Transverse colon (tissue), 4 donors: ENCODE measurements at places on chromosomes 7 and 10.

DNA sequence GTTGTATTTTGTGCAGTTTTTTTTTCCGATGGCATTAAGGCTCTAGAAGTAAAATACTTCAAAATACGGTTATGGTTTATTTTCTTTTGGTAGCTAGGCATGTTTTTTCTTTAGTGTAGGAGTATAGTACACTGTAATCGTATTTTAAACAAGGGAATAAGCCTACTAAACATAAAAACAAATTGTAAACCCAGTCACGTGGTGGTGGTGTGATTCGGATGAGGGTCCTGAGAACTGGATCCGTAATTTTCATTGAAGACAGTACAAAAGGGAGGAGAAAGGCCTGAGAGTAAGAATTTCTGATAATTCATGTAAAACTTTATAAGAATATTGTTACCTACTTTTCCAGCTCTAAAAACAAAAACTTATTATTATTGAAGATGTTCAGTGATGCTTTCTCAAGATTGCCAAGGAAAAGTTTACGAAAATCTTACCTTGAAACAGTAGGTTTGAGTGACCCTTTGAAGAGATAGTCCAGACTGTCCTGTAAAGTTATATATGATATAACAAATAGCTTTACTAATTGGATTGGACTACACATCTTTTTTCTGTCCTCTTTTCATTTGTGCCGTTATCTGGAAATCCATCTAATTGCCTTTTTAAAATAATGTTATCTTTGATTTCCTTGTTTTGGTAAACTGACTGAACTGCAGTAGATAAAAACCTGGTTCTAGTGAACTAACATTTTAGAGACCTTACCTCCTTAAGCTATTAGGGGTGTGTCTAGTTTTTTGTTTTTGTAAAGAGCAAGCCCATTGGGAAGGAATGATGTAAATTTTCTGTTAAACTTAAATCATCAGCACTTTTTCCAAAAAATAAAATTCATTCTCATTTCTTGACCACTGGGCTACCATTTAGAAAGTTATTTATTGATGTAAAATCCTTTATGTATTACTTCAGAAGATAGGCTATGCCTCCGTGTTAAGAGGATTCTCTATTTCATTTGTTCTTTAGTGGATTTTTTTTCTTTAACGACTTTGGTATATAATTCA is 1.0 kb upstream of the PBLD start:
- DNase-seq: no peak

DNA sequence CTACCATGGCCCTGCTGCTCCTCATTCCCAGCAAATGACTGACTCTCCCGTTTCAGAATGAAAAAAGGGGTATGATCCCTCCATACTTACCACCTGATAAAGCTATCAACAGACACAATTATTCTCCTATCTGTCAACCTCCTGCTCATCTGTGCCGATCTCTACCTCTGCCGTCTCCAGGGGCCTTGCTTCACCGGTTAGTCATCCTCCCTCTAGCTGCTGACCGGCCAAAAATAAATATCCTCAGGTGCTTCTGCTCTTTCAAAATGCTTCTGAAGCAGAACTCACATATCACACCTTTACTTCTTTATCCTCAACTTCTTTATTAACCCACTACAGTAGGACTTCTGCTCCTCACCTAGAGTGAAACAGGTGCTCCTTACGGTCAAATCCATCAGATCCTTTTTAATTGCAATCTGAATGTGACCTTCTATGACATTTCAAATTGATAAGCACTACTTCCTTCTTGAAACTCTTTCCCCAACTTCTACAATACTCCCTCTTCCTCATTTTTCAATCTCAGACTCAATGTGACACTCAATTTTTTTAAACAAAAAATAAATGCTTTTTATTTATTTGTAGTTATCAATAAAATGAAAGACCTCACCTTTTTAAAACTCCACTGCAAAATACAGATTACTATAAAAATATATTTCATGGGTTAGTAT is 63.2 kb downstream of the LMBR1 start:
- no peak for DNase-seq

GRCh38 chr10:5588080-5588453 is 63.3 kb downstream of the CALML3 start:
- DNase-seq: no peak

DNA sequence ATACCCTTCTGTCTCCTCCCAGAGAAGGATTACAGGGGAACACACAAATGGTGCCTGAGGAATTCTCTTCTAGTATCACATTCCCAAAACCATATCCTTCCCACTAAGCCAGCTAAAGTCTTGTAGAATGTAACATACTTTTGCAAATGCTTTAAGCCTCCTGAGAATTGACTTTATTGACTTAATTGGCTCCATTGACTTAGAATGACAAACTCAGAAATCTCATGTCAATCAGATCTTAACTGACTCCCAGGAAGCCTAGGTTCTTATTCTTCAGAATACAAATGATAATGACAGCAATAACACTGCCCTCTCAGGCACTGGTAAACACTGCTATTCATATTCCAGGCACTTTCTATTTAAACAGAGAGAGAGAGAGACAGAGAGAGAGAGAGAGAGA is 356.9 kb upstream of the PRKCQ start:
- no peak for DNase-seq

GRCh38 chr7:34109936-34110780 is 204.8 kb downstream of the BMPER start:
- DNase-seq: no peak

GRCh38 chr10:27908231-27908630 is 90.6 kb downstream of the ODAD2 start:
- DNase-seq: no peak

DNA sequence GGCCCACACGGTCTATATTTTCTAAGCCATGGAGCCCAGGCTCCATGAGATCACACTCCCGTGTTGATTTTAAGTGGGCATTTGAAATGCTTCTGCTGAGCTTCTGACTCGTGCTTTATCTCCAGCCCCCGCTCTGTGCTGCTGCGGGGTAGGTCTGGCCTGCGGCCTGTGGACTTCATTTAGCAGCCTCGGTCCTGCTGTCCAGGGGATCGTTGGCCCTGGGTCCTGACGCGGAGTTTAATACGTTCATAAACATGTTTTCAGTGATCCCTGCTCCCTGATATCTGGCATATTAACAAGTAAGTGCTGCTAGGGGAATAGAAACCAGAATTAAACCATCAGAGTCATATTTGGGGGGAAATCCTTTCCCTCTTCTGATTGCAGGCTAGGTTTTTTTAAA is 540.3 kb upstream of the MGMT start:
- no peak for DNase-seq

DNA sequence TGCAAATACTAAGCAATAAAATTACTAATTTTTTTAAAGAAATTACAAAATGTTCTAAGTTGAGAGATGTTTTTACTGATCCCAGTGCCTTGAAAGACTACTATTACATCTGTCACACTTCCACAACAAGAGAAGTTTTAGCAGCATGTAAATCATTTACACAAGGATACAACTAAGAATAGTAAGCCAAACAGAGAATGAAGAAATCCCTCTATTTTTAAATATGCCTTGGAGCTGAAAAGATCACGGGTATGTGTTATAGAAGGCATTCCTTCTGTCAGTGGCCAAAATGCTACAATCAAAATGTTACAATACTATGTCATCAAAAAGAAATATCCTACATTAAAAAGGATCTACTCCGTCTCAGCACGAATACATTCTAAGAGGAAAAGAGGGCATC is 52.6 kb downstream of the LARP4B start:
- DNase-seq: no peak

- no peak for DNase-seq
These were observed 423.8 kb downstream of the GFRA1 start for GRCh38 chr10:115849197-115849596.

GRCh38 chr10:116611153-116611545 is 9.6 kb upstream of the PNLIPRP2 start:
- DNase-seq: no peak

GRCh38 chr7:44080118-44080517 is 2.2 kb downstream of the POLM start:
- DNase-seq: no peak

GRCh38 chr7:40429826-40430225 is 295.0 kb downstream of the SUGCT start:
- DNase-seq: no peak

DNA sequence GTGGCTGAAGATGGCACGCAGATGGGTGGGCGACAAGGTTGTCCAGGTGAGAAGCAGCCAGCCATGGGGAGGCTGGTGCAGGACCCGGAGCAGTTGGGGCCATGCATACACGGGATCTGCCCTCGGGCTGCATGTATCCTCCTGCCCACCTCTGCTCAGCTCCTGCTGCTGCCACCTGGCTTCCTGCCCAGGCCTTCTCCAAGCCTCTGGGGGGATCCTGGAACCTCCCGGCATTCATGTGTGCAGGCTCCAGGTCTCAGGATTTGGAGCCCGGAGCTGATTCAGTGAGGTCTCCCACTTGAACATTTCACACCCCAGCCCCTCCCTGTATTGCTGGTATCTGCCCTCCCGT is 27.0 kb downstream of the PDGFA start:
- DNase-seq: no peak

- peak; percentile 100 for DNase-seq
These were observed at the start of gene PDCD4 for GRCh38 chr10:110871298-110872084. TSS of gene PDCD4 (plus strand) at chr10:110871928. CDS start at chr10:110876028, 4,100 bp downstream.

- DNase-seq: no peak
These were observed 544.4 kb downstream of the DNAJB6 start for GRCh38 chr7:157881048-157881771.

GRCh38 chr10:70379581-70380176 is 2.7 kb downstream of the LRRC20 start:
- DNase-seq: no peak

GRCh38 chr10:119893845-119894427 is 1.4 kb downstream of the SEC23IP start:
- no peak for DNase-seq

- no peak for DNase-seq
These were observed 40.9 kb upstream of the KLF6 start for GRCh38 chr10:3825862-3826351.

DNA sequence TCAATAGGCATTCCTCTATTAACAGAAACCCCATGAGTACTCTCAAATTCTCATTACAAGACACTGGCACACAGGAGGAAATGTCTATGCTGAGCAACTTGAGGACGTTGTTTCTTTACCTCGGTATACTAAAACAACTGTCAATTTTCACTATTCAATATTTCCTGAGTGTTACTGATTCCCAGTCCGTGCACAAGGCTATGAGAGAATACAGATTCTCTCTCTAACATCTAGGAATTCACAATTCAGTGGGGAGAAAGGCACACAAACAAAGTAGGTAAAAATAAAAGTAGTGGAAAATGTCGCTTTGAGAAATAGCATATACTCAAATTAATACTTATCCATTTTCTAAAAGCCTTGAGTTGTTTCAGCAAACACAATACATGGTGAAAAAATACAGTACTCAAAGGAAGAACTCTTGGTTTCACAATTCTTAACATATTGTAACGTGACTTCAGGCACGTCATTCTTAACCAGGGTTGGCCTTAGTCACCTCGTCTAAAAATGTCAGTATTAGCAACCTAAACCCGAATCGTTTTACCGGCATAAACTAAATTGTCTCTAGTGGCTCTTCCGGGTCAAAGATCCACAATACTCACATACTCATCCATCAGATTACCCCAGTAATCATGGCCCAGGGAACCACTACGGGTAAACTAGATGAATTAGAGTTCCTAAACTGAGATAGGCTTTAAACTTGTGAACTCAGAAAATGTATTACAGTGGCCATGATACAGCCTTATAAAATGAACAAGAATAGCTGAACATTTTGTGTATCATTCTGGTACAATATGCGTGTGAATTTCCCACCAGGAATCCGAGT is 1.5 kb downstream of the IPMK start:
- no peak for DNase-seq

- DNase-seq: no peak
These were observed 121.2 kb upstream of the ANKRD1 start for GRCh38 chr10:91042069-91042468.

- DNase-seq: no peak
These were observed 13.1 kb downstream of the LHFPL3 start for GRCh38 chr7:104341546-104341945.

DNA sequence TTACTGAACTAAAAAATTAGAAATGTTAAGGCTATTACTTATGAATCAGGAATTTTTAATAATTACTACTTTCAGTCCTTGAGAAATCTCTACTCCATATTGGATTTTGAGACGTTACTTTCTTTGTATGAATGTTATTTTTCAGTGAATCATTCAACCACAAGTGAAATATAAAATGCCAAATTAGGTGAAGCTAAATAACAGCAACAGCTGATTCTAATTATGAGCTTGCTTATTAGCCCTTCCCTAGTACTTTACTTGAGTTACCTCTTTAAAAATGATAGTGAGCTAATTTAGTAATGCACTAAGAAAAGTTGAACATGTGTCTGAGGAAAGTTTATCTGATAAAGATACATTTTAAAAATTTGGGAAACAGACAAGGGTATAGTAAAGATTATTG is 51.4 kb downstream of the PCGF5 start:
- no peak for DNase-seq

DNA sequence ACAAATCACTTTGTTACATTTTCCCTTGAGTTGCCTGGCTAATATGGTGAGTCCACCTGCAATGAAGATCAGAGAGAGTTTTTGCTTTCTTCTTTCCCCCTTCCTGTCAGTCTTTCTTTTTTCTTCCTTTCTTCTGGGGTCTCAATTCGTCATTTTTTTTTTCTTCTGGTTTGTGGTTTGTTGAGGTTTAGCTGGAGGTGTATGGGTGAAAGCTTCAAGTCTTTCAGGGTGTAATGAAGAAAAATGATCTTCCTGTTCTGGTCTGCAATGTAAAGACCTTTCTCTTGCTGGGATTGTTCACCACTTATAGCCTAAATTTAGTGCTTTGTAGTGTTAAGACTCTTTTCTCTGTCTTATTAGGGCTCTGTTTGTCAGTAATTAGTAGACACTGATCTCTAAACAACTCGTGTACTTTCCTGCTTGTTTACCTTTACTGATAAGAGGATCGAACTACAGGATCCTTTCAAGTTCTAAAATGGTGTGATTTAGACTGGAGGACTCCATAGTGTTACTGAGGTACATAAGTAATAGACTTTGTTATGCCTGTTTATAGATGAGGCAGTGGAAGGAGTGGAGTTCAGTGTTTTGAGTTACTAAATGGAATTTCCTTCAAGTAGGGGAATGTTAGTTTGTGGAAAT is 129.1 kb downstream of the SUGCT start:
- DNase-seq: no peak

DNA sequence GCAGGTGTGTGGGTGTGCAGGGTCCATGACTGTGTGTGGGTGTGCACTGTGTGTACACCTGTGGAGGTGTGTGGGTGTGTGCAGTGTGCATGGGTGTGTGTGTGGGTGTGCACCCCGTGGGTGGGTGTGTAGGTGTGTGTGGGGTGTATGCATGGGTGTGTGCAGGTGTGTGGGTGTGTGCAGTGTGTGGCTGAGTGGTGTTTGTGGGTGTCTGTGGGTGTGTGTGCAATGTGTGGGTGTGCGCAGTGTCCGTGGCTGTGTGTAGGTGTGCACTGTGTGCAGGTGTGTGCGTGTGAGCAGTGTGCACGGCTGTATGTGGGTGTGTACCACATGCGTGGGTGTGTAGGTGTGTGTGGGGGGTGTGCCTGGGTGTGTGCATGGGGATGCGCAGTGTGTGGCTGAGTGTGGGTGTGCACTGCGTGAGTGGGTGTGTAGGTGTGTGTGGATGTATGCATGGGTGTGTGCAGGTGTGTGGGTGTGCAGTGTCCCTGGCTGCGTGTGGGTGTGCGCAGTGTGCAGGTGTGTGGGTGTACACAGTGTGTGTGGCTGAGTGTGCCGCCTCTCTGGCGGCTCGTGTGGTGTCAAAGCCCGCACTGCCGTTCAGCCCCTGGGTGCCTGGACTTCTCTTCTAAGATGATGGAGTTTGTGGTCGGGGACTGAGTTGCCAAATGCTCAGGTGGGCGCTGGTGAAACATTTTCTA is 208.3 kb downstream of the DNAJB6 start:
- DNase-seq: no peak

GRCh38 chr7:81441750-81442149 is 328.1 kb downstream of the HGF start:
- no peak for DNase-seq
